ENCODE measurements at places on chromosomes 6 and 20.

DNA sequence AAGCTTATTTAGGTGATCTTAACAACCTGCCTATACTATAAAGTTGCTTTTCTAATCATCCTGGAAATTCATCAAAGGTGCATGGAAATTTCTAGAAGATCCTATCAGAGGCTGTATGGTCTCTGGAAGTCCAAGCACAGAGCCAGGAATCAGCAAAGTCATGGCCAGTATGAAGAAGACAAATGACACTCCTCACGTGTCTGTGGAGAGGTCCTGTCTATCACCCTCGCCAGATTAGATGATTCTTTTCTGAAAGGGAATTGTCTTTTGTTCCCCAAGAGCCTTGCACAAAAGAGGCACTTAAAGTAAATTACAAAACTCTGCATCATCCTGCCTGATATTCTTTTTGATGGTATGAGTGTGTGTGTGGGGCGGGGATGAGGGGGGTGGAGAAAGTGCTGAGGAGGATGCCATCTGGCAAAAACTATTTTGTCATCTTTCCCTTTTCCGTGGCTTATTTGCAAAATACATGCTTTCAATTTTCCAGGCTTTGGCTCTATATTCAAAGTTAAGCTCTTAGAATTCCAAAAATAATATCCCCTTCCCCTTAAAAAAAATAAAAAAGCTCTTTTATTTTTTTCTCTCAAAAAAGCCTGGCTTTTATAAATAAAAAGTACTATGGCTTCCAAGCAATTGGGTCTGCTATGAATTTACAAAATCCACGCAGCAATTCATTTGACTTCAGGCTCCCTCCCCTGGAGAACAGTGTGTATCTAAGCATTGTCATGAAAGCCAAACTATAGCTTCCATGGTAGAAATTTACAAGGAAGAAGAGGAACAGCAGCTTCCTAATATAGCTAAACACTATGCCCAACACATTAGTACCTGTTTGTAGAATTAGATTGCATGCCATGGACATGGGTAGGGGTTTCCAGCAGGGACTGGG lies 185.2 kb upstream of the ARG1 start:
- DNase-seq, result no peak

GRCh38 chr6:119895626-119896025 lies 546.1 kb upstream of the MAN1A1 start:
- no peak for DNase-seq

- DNase-seq, result no peak
Observed at GRCh38 chr6:120147071-120147871, 797.7 kb upstream of the MAN1A1 start.

GRCh38 chr6:79617518-79617941 lies 13.6 kb upstream of the SH3BGRL2 start:
- no peak for DNase-seq

GRCh38 chr6:34272013-34272926 lies 23.5 kb upstream of the SMIM29 start:
- no peak for DNase-seq

DNA sequence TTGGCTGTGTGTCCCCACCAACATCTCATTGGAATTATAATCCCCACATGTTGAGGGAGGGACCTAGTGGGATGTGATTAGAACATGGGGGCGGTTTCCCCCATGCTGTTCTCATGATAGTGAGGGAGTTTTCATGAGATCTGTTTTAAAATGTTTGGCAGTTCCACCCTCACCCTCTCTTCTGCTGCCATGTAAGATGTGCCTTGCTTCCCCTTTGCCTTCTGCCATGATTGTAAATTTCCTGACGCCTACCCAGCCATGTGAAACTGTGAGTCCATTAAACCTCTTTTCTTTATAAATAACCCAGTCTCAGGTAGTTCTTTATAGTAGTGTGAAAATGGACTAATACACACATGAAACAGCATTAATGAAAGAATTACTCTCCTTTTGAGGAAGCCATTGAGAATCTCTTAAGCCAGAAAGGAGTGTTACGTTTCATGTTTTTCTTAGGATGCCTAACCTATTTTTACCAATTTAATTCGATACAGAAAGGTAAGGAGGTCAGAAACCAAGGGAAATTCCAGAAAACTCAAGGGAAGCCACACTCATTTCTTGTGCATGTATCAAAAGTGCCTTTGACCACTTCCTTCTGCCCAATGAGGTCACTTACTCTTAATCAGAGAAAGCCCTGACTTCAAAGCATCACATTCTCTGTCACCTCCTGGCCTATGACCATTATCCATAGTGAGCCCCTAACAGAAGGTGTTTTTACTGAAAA lies 24.7 kb upstream of the HINT3 start:
- DNase-seq, result no peak

- no peak for DNase-seq
Observed at GRCh38 chr6:79269877-79270276, 35.4 kb upstream of the HMGN3 start.

GRCh38 chr6:122151763-122152162 lies 247.7 kb upstream of the HSF2 start:
- no peak for DNase-seq

DNA sequence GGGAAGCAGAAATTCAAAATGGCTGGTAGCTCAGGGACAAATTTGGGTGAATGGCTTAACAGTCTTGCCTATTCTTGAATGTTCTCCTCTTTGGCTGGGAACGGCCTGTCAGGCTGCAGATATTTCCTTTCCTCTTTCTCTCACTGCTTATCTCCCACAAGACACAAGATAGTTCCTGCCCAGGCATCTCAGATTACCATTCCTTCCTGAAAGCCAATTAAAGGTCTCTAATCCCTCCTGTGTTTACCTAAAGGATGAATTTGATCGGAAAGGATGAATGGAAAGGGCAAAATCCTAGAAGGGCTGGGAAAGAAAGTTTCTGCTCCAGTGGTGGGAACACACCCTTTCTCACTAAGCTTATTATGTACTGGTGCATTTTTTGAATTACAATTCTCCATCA lies 95.9 kb upstream of the JAG1 start:
- no peak for DNase-seq

GRCh38 chr6:139699335-139699734 lies 324.9 kb upstream of the CITED2 start:
- no peak for DNase-seq

DNA sequence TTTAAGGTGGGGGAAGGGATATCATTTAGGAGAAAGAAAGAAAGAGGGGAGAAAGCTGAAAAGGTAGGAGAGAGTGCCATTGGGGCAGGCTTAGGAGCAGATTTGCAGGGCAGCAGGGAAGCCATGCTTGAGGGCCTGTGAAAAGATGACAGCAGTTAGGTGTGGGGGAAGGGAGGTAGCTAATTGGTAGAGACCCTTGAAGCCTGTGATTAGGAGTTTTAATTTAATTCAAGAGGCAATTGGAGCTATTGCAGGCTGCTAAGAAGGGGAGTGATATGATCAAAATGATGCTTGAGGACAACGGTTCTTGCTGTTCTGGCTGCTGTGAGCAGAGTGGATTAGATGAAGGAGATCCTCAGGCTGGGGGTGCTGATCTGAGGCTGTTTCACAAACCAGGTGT lies 24.5 kb upstream of the SEC63 start:
- no peak for DNase-seq

- DNase-seq, result no peak
Observed at GRCh38 chr6:159456349-159456748, 236.7 kb downstream of the SOD2 start.

- DNase-seq, result no peak
Observed at GRCh38 chr6:45378334-45378926, 696 bp upstream of the SUPT3H start.

- DNase-seq, result no peak
Observed at GRCh38 chr6:36119209-36119608, 11.1 kb upstream of the MAPK13 start.

- DNase-seq, result no peak
Observed at GRCh38 chr20:32969356-32970114, 34.7 kb downstream of the SUN5 start.

Measured in amygdala (tissue), 56 donors.